ENCODE measurements at places on chromosomes 6 and 20.

GRCh38 chr6:52946306-52946705 is 36.8 kb upstream of the GSTA3 start:
- DNase-seq = no peak

DNA sequence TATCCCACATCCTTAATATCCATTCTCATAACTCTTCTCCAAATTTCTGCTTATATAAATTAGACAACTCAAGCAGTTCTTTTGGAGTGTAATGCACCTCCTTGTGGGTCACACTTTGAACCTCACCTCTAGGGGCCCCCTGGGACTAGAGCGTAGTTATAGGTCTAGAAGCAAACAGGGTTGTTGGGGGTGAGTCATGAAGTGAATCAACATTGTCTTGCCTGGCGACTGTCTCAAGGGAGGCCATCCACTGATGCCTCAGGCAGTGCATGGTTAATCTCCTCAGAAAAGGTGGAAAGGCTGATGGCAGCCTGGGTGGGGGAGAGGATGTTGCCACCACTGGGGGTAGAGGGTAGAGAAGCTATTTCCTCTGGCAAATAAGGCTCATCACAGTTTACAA is 129.1 kb downstream of the TNFRSF21 start:
- DNase-seq = no peak

DNA sequence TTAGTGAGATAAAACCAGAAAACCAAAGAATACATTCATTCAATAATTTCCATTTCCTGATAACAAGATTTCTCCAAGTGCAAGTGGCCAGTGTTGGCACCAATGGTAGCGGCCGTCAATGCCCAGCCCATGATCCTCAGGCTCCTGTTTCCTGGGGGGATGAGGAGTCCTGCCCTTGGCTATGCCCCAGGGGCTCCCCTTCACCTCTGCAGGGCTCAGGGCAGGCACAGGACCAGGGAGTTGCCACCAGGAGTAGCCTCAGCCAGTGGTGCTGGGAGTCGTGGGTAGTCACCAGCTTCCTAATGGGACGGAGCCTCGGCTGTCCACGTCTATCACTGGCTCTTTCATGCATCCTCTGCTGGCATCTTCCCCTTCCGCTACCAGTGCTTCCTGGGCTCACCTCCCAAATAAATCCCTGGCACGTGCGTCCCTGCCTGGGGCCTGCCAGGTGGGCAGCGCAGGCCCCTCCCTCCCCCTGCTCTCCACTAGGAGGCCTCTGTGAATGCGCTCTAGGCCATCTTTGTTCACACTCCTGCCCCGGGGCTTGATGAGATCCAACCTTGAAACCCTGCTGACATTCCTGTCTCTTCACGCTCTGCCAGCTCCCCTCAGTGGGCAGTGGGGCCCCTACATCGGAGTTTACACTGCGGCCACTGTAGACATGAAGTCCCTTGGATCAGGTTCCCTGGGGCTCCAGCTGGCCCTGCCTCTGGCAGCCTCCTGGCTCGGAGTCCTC is 215.7 kb downstream of the SYNDIG1 start:
- DNase-seq = no peak

DNA sequence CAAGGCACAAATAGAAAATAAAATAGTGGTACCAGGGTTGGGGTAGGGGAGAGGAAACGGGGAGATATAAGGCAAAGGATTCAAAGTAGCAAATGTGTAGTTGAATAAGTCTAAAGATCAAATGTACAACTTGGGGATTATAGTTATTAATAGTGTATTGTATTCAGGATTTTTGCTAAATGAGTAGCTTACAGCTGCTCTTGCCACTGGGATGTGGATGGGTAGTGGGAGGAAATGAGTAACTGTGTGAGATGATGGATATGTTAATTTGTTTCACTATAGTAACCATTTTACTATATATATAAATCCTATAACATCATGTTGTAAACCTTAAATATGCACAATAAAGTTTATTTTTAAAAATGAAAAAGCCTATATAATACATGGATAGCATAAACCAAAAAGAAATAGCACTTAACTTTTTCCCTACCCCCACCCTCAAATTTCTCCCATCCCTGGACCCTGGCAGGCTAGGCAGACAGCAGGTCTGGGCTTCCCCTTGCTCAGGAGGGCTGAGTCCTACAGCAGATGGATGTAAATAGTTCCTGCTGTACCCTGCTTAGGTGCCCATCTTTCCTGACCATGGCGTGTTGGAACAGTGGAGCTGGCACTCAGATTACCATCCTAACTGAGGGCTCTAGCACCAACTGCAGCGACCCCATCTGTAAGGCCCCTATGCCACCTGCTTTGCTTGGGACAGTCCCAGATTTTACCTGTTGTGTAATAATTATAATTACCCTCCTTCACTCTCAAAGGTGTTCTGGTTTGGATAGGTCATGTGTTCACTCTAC is 28.6 kb upstream of the PBOV1 start:
- DNase-seq = no peak

DNA sequence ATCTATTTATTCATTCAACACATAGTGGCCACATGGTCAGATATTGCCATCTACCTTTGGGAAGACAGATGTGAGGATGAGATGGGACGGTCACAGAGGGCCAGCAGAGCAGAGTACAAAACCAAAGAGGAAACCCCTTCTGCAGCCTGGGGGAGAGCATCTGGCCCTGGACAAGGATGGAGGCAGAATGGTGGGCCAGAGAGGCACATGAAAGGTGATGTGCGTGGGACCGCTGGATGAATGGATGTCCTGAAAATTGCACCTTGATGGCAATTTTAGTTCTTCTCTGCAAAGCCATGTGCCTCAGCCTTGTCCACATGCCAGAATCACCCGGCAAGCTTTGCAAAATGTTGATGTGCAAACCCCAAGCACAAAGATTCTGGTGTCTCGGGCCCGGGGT is 77.4 kb upstream of the CD93 start:
- no peak for DNase-seq

DNA sequence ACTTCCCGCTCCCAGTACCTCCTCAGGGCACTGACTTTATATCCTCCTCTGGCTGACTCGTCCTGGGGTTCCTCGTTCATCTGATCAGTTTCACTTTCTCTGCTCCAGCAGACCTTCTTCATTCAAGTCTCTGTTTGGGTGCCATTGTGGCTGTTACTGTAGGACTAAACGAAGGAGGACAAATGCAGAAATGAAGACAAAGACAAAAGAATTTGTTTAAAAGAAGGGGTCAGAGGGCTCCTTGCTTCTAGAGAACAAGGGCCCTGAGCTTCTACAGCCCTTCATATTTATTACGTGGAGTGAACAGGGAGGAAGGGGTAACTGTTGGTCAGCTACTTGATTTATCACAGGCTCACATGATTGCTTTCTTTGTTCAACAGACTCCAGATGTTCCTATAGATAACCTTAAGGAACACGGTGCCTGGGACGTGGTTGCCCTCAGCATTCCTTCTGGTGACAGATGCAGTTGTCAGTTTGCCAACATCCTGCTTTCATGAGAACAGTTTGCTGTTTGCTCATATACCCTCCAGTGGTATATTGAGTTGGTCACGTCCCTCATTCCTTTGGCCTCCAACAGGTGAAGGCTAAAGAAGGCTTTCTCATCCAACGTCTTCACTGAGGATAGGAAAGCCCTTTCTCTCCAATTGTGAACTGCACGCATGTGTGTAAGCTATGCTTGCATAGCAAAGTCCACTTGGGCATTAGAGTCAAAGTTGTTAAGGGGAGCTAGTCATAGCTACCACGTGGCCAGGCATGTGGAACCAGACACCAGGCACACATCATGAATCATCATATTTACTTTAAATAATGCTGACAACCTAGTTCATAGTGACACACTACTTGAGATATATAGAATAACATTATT is 69.1 kb upstream of the BTN3A2 start:
- DNase-seq = no peak

- no peak for DNase-seq
These were observed 361.6 kb upstream of the RUNX2 start for GRCh38 chr6:44966449-44967092.

- no peak for DNase-seq
These were observed 471.7 kb downstream of the CDKAL1 start for GRCh38 chr6:21005816-21006570.

DNA sequence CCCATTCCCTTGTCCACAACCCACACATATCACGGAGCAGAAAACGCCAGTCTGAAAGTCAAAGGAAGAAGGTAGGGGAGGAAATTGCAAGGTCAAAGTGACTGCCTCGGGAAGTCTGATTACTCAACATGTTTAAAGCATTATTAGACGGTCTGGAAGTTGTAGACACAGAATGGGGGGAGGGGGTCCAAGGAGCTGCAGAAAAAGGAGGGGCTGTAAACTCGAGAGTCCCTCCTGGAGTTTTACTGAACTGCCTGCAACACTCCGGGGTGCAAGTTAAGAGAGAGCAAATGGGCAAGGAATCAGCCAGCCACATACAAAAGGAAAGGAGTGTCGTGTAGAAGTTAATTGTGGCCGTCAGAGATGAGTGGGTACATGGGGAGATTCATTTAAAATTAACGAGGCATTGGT is 417.7 kb upstream of the JARID2 start:
- no peak for DNase-seq

GRCh38 chr6:33732817-33733708 is 13.6 kb downstream of the IP6K3 start:
- no peak for DNase-seq

DNA sequence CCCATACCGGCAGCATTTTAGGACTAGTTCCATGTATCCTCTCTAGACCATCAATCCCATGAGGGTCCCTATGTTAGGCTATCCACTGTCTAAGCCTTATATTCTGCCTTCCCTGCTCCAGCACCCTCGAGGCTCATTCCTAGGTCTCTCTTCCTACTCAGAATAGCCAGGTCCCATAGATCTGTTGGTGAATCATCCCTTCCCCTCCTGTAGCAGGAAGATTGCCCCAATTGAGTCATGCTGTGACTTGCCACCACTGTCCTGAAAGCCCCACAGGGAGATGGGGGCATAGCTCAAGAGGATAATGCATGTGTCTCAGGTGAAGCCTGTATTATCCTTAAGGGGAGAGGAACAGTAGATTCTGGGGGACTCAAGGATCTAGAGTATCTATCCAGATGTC is 143.1 kb upstream of the MOCS1 start:
- no peak for DNase-seq

- DNase-seq = no peak
These were observed 3.5 kb upstream of the MOXD1 start for GRCh38 chr6:132404736-132405135.

DNA sequence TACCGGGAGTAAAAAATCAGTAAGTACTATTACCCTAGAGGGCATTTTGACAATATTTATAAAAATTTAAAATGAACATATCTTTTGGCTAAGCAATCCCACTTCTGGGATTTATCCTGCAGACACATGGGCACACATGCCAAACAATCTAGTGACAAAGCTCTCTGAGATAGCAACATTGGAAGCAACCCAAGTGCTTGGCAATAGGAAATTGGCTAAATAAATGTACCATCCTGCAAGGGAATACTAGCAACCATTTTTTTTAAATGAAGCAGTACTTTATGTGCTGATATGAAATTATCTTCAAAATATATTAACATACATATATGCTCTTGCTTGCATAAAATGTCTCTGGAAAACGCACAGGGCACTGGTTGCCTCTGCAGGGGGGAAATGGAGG is 133.8 kb downstream of the SNX5 start:
- DNase-seq = no peak

DNA sequence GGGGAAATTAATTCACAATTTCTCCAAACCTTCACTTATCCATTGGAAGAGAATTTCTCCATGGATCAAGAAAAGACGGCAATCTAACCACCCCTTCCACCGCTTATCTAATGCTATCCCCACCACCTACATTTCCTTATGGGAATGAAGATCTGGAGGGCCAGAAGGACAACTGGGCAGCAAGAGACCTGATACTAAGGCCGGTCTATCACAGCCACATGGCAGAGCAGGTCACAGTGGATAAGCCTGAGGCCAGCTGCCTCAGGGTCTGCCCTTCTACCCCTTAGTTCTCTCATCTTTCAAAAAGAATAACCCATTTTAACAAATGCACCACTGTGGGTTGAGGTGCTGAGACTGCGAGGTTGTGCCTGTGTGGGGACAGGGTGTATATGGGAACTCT is 37.1 kb downstream of the MAN1A1 start:
- no peak for DNase-seq

DNA sequence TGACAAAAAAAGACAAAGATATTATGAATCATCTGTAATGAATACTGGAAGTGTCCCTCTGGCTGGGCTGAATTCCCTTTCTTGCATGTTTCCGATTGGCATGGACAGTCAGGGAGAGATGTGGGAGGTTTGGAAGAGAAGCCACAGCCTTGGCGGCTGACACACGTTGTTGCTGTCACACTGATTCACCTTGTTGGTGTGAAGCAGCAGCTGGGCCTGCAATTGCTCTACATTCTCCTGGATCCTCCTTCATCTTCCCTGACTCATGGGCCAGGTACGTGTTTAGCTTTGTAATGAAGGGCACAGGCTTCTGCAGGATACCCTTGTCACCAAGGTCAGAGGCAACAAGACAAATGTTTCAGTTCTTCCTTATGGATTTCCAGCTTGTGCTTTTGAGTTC is 13.4 kb upstream of the SMIM8 start:
- no peak for DNase-seq

DNA sequence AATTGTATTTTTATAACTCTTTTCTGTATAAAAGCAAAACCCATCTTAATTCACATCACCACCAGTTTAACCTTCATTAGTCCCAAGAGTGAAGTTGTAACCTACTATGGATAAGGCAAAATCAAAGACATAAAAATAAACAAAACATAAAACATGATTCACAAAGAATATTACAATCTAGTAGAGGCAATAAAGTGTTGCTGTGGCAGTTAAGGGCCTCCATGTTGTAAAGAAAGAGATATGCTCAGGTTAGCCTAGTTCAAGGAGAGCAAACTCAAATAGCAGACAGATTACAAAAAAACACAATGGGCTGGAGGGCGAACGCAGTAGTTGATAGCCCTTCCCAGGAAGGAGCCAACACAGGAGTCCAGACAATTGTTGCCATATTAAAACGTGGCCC is 13.4 kb downstream of the LGSN start:
- DNase-seq = no peak

GRCh38 chr6:1987640-1988039 is 257.8 kb downstream of the GMDS start:
- DNase-seq = no peak

- DNase-seq = no peak
These were observed 38.7 kb downstream of the SCP2D1 start for GRCh38 chr20:18852318-18852717.

DNA sequence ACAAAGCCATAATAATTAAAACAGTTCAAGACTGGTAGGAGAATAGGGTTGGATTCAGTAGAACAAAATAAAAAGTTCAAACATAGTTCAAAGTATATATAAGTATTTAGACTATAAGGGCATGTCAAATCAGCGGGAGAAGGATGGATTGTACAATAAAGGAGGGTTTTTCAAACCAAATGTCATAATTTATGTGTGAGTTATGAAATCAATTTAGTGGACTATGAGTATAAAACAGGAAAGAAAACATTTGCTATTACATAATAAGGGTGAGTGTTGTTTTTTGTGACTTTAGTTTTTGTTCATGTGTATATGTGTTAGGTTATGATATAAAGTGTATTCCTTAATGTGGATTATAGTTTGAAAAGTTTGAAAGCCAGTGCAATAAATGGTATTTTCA is 10.6 kb downstream of the ORC3 start:
- DNase-seq = no peak

GRCh38 chr20:24148372-24148771 is 159.8 kb upstream of the GGTLC1 start:
- DNase-seq = no peak

Measured in activated CD8-positive, alpha-beta memory T cell treated with anti-CD3 and anti-CD28 coated beads for 1 hour (primary cell).